Endodermal cell (in vitro differentiated cells): ENCODE measurements at places on chromosomes 11 and 22. TPM values are rescaled to one million over a fixed set of nuclear protein-coding genes. Genes with fewer than 3 reads are reported as not detected.

- no peak for DNase-seq
Measured at GRCh38 chr22:25136953-25137576, 62.6 kb upstream of the CRYBB3 start.

DNA sequence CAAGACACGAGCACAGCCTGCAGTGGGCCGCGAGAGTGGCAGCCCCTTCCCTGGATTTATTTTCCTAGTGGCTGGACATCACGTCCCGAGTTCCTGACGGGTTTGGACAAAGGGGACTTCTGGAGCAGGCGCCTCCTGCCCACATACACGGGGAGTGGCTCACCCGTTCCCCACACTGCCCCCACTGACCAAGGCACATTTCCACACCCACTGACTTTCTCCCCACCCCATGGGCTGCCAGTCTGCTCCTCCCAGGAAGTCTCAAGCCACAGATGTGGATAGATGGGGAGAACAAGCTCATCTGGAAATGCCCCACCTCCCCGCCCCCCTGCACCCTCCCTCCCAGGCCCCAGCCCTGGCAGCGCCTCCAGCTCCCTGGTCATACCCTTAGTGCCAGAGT is 34.0 kb upstream of the FADD start:
- DNase-seq: no peak

DNA sequence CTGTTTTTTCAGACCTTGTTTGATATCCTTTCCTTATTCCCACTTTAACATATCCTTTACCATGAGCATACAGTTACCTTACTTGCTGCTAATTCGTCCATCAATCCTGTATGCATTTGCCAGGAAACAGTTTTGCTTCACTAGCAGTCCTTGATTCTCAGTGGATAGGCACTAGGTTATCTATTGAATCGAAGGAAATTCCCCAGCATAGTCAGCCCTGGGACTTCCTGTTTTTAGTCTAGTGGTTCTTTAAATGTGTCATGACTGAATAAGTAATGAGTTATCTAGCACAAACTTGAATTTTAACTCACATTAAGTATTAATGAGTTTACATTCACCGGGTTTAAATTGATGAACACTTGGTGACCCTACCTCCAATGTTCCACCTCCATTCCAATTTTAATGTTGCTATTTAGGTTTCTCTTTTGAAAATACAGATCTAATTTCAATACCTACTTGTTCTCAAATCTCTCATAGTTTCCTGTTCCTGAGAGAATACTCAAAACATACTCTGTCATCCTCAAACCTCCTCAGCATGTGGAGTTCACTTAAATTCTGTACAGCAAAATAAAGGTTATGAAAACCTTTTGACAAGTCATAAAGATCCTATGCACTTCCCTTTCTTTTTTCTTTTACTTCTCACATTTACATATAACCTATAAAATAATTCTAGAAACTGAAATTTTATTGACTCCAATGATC is 1375.1 kb upstream of the TENM4 start:
- no peak for DNase-seq

ZDHHC24 gene
- 11.7 to 15.7 TPM (median 12.6 TPM) in 3 replicates for total RNA-seq

- peak; percentile 47 for DNase-seq
Measured at GRCh38 chr11:116692318-116693101, 80.3 kb downstream of the BUD13 start.

DNA sequence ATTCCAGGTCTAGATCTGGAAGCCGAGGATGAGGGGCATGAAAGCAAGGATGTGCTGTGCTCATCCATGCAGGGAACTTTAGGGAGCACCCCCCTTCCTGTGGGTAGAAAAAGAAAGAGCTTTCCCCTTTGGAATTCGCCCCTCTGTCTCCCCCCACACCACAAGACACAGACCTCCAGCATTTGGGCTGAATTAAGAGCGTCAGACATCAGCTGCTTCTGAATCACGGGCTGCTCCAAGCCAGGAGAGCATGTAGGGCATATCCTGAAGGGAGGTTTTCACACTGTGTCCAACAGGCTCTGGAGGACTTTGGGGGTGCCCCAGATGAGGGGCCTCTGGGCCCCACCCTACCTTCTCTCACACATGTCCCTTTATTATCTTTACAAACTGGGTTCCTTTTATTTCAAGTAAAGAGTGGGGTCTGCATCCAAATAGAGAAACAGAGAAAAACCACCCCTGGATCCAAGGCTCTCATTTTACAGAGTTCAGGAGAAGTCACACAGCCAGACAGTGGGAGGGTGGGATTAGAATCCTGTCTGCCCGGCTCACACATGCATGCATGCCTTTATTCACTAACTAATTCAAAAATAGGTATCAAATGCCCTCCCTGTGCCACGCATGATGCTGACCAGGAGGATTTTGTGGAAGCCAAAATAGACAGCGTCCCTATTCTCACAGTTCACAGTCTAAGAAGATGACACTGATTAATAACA is 52.8 kb downstream of the LRRC32 start:
- DNase-seq: peak; percentile 7

WNT7B gene
- total RNA-seq: 0.35 TPM in 1 of 3 replicates, not detected in the others

DNA sequence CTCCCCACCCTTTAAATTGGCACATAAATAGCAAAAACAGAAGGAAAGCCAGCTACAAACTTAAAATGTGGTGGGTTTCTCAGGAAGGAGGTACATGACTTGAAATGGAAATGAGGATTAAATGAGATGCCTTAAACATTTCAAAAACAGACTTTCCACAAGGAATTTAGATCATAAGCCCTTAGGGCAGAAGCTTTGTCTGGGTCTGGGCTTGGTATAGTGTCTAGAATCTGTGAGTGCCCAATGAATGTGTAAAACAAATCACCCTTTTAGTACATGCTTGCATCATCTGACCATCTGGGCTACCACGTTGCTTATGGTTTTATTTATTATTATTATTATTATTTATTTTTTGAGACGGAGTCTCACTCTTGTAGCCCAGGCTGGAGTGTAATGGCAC is 37.1 kb upstream of the CREB3L1 start:
- no peak for DNase-seq

- DNase-seq: no peak
Measured at GRCh38 chr11:95378789-95379188, 147.8 kb upstream of the SESN3 start.
